ENCODE measurements at places on chromosomes 2 and 18.

GRCh38 chr2:109677835-109678580 is 63.8 kb downstream of the SOWAHC start:
- no peak for DNase-seq

DNA sequence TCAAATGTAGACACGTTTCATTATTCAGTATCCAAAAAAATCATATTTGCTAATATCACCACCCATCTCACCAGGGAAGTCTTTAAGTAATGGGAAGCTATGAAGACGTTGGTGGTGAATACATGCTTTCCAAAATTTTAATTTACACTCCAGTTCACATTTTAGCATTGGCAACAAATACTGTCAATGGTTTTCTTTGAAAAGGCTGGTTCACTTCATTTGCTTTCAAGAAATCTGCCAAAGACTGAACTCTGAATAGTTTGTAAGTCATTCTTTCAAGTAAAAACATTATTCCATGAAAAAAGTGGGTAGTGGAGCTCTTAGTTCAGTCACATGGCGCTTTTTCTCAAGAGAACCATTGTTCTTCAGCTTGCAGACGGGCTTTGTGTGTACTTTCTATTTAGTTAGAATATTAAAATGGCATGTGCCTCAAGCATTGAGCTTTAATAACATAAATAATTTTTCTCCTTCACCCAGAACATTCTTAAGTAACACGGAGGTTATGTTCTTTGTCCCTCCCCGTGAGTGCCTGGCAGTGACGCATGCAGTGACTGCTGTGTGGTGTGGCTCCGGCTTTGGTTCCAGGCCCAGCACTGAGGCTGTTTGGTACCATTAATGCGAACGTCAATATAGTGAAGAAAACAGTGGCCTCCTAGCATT is 300.0 kb upstream of the HDAC4 start:
- no peak for DNase-seq

- no peak for DNase-seq
These were observed 41.1 kb downstream of the UPP2 start for GRCh38 chr2:158142568-158143332.

DNA sequence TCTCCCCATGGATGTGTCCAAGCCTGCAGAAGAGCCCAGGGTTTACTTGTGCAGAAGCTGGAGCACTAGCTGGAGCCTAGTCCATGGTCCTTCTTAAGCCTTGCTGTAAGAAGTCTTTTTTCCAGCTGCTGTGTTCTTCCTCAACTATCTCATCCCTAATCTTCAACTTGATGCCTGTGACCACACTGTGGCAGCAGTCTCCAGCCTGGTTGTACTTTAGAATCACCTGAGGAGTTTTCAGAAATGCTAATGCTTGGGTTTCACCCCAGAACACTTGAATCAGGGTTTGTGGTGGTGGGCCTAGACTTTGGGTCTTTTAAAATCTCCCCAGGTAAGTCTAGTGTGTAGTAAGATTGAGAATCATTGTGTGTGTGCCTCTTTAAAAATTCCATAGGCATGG is 173.6 kb downstream of the ADCYAP1 start:
- DNase-seq, result no peak

GRCh38 chr2:157786663-157787363 is 89.3 kb downstream of the ACVR1 start:
- DNase-seq, result no peak

GRCh38 chr2:148865512-148865911 is 9.5 kb upstream of the KIF5C start:
- DNase-seq, result no peak

GRCh38 chr2:120389036-120389391 is 43.1 kb downstream of the INHBB start:
- DNase-seq, result no peak

- no peak for DNase-seq
These were observed 15.7 kb upstream of the NT5C1B start for GRCh38 chr2:18605115-18605514.

GRCh38 chr2:53629501-53629900 is 138.1 kb upstream of the CHAC2 start:
- no peak for DNase-seq

GRCh38 chr18:36942264-36942663 is 113.3 kb downstream of the KIAA1328 start:
- no peak for DNase-seq

- DNase-seq, result no peak
These were observed 93.8 kb downstream of the DTNA start for GRCh38 chr18:34803877-34804400.

- no peak for DNase-seq
These were observed 49.0 kb upstream of the EPAS1 start for GRCh38 chr2:46248171-46248570.

- DNase-seq, result no peak
These were observed 140.8 kb downstream of the MEIS1 start for GRCh38 chr2:66575625-66576310.

DNA sequence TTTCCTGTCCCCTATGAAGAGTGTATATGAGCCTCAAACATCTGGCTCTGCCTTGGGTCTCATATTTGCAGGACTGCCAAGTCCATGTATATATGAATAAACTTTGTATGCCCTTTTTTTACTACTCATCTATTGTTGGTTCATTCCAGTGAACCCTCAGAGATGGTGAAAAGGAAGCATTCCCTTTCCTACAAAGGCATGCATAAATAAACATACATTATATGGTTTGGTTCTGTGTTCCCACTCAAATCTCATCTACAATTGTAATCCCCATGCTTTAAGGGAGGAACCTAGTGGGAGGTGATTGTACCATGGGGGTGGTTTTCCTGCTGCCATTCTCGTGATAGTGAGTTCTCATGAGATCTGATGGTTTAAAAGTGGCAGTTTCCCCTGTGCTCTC is 534.2 kb downstream of the SPAG16 start:
- DNase-seq, result no peak

DNA sequence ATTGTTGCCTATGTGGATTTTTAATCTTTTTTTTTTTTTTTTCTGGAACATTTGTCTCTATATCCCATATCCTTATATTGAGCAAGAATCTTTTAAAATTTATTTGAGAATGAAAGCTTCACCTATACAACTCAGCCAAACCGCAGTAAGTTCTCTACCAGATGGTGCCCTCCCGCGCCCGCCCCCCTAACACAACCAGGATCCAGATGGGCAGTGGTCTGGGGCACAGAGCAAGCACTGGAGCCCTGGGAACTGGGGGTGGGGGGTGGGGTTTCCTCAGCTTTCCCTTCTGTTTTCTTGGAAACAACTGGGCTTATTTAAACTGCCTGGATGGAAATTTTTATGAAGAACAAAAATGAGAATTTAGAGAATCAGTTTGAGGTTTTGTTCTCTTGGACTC is 74.6 kb downstream of the ACAA2 start:
- DNase-seq, result no peak

DNA sequence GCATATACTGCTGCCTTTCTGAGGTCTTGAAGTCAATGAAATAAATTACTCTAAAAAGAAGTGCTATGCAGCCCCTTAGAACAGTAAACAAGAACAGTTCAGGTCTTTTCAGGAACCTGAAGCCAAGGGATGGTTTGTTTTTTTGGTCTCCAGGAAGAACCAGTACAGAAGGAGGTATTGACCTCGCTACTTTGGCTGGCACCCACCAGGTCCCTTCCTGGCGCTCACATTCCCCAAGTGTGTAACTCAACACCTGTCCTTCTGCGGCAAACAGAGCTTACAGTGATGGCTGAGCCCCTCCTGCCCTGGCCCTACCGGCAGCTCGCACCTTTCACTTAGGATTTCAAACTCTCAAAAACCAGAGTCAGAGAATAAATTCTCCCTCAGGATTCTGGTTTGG is 51.9 kb downstream of the SETBP1 start:
- DNase-seq, result no peak

DNA sequence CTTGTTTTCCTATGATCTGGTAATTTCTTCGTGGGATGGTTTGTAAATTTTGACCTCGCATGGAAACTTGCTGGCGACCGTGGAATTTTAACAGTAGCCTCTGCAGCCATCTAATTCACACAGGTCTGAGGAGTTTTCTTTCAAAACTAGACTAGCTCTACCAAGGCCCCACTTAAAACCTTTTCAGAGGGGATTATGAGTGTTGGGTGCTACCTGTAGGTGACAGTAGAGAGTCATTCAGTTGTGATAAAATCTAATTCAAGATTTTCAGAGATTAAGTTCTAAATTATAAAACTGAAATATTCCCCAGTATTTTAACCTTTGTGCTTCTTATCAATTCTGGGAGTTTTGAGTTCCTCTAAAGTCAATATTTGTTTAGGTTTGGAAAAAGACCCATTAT is 31.0 kb downstream of the THSD7B start:
- no peak for DNase-seq

- no peak for DNase-seq
These were observed 71.2 kb downstream of the SEMA4F start for GRCh38 chr2:74725287-74725686.
